Naive thymus-derived CD8-positive, alpha-beta T cell (primary cell): ENCODE measurements at places on chromosomes 2 and 18.

- no peaks in the 10 kb centered on the region for H3K36me3 ChIP-seq
- no peak overlapping the region for H3K27ac ChIP-seq
- no peak overlapping the region for H3K4me3 ChIP-seq
Observed at GRCh38 chr18:61876899-61877298, 15.9 kb downstream of the RNF152 start.

DNA sequence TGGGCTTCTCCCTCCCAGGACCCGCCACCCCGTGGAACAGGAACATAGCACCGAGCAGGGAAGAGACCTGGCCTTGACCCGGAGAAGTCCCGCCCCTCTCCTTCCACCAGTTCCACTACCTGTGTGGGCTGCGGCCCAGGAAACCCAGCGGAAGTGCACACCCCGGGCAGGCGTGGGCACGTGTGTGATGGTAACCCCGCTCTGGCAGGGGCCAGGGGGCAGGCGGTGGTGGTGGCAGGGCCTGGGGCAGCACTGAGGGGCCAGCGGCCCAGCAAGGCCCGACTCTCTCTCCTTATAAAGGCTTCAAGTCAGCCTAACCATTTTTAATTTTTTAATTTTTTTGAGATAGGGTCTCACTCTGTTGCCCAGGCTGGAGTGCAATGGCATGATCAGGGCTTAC lies 129.0 kb upstream of the FAM98A start:
- no peak for DNase-seq
- H3K27me3 ChIP-seq: no peaks in the 10 kb centered on the region
- no peaks in the 10 kb centered on the region for H3K4me1 ChIP-seq
- no peaks in the 10 kb centered on the region for H3K36me3 ChIP-seq

- peak overlapping the region; percentile 57 for H3K27ac ChIP-seq
- no peak overlapping the region for H3K4me3 ChIP-seq
- no peaks in the 10 kb centered on the region for H3K27me3 ChIP-seq
- peaks cover 99% of the 10 kb centered on the region for H3K36me3 ChIP-seq
Observed at GRCh38 chr2:86500325-86501083, 59.3 kb downstream of the KDM3A start.

DNA sequence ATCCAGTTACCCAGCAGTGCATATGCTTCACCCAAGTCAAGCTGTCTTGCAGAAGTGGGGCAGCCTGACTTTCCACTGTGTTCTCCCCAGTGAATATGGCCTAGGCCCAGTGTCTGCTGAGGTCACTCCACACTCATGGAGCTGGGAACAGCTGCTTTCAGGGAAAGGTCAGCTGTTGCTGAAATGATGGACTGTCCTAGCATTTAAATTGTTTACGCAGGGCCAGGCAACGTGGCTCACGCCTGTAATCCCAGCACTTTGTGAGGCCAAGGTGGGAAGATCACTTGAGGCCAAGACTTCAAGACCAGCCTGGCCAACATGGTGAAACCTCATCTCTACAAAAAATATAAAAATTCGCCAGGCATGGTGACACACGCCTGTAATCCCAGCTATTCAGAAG lies 86.5 kb downstream of the LIPG start:
- H3K4me1 ChIP-seq: peaks cover 2% of the 10 kb centered on the region
- H3K27me3 ChIP-seq: peaks cover 4% of the 10 kb centered on the region
- DNase-seq: no peak
- no peaks in the 10 kb centered on the region for H3K36me3 ChIP-seq
- no peak overlapping the region for H3K27ac ChIP-seq

GRCh38 chr2:186959486-186959885 lies 110.5 kb upstream of the ZSWIM2 start:
- no peak overlapping the region for H3K4me3 ChIP-seq
- no peaks in the 10 kb centered on the region for H3K4me1 ChIP-seq
- DNase-seq: no peak
- no peak overlapping the region for H3K27ac ChIP-seq
- H3K27me3 ChIP-seq: no peaks in the 10 kb centered on the region

- peaks cover 27% of the 10 kb centered on the region for H3K4me1 ChIP-seq
- H3K4me3 ChIP-seq: peak overlapping the region; percentile 98
- H3K27me3 ChIP-seq: no peaks in the 10 kb centered on the region
- DNase-seq: no peak
Observed at GRCh38 chr2:201070948-201071478, 458 bp downstream of the HYCC2 start.

- H3K36me3 ChIP-seq: no peaks in the 10 kb centered on the region
- H3K4me1 ChIP-seq: peaks cover 17% of the 10 kb centered on the region
- no peak for DNase-seq
- H3K27ac ChIP-seq: no peak overlapping the region
- H3K27me3 ChIP-seq: peaks cover 20% of the 10 kb centered on the region
Observed at GRCh38 chr2:7405861-7406715, 488.9 kb downstream of the RNF144A start.

DNA sequence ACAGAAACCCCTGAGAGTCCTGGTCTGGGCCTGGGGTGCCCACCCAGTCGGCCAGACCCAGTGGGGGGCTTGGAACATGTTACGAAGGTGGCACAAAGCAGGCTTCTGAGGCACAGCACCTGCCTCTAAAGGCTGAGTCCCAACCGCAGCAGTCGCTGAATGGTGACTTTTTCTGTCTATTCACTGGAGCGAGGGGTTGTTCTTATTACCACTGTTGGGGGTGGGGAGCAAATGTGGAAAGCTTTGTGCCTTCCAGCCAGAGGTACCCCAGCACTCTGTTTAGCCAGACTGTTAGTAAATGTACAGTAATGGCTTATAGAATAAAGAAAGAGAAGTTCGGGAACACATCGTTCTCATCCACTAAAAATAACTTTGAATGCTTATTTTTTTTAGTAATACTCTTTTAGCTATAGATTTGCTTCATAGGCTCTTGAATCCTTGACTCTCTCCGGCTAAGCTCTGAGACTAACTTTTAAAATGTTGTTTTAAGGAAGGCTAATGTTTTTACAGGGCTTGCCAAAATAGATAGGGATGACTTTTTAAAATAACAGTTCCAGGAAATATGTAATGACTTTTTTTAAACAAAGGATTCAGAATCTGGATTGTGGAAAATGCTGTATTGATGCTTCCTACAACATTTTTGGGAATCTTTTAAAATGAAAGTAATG lies 23.4 kb upstream of the PTPN2 start:
- no peak for DNase-seq
- H3K27me3 ChIP-seq: no peaks in the 10 kb centered on the region

- H3K36me3 ChIP-seq: no peaks in the 10 kb centered on the region
- DNase-seq: no peak
- no peak overlapping the region for H3K27ac ChIP-seq
- H3K27me3 ChIP-seq: peaks cover 10% of the 10 kb centered on the region
Observed at GRCh38 chr2:174971868-174972781, 33.1 kb downstream of the CHN1 start.

DNA sequence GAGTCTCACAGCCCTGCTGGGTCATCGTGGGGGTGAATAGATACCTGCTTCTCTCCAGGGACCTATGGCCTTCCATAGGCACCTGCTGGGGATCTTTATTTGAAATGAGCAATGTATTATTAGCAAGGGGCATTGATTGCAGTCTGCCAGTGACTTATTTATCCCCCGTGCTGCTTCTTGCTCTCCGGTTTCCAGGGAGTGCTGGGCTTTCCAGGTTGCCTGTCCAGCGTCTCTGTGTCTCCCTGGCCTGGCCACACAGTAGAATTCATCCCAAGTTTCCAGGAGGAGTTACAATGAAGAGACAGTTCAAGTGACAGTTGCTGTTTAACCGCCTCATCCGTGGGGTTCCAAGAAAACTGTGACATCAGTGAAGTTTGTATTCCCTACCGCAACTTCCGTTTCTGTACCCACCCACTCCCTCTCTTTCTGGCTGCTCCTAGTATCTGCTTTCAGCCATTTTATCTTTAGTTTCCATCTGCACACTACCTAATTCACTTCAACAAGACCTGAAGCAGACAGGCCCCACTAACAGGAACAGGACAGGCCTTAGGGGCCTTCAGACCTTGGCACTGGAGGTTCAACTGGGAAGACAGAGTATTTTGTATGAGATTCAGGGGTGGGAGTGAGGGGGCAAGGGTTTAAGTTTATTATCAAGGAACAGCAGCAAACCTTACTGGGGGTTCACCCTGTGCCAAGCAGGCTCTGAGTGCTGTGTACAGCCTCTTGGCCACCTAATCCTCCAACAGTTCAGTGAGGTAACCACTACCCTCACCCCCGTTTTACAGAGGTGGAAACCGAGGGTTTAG lies 134.8 kb downstream of the PRKCE start:
- no peaks in the 10 kb centered on the region for H3K27me3 ChIP-seq
- H3K4me3 ChIP-seq: no peak overlapping the region
- H3K4me1 ChIP-seq: peaks cover 5% of the 10 kb centered on the region
- H3K36me3 ChIP-seq: no peaks in the 10 kb centered on the region
- no peak overlapping the region for H3K27ac ChIP-seq

DNA sequence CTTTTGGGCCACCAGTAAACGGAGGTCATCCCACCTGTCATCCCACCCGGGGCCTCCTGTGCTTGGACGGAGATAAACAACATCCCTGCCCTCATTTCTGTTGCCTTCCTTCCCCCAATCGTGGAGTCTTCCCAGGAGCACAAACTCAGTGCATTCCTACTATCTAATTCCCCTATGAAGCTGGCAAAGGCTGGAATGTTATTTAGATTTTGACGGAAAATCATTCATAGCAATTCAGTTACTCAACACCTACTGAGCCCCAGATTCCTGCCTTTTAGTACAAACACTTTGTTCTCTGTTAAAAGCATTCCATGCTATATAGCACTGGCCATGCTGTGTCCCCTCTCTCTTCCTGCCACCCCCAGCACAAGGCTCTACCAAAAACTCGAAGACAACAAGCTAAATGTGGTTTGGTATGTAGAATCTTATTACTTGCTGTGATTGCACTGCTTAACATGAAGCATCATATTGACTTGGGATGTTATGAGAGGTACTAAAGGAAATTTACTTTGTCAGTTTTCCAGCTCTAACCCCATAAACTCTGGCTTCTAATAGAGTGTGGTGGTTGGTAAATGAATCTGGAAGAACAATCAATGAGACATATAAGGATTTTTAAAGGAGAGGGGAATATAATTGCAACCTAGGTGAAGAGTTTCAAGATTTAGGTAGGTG lies 32.3 kb upstream of the IMPA2 start:
- peaks cover 9% of the 10 kb centered on the region for H3K4me1 ChIP-seq
- DNase-seq: no peak
- H3K27ac ChIP-seq: peak overlapping the region; percentile 5
- peak overlapping the region; percentile 23 for H3K4me3 ChIP-seq
- H3K27me3 ChIP-seq: no peaks in the 10 kb centered on the region
- no peaks in the 10 kb centered on the region for H3K36me3 ChIP-seq

GRCh38 chr2:134713176-134713575 lies 5.6 kb downstream of the TMEM163 start:
- H3K36me3 ChIP-seq: peaks cover 3% of the 10 kb centered on the region
- DNase-seq: no peak
- H3K27ac ChIP-seq: no peak overlapping the region
- H3K4me1 ChIP-seq: peaks cover 11% of the 10 kb centered on the region
- H3K27me3 ChIP-seq: peaks cover 45% of the 10 kb centered on the region

DNA sequence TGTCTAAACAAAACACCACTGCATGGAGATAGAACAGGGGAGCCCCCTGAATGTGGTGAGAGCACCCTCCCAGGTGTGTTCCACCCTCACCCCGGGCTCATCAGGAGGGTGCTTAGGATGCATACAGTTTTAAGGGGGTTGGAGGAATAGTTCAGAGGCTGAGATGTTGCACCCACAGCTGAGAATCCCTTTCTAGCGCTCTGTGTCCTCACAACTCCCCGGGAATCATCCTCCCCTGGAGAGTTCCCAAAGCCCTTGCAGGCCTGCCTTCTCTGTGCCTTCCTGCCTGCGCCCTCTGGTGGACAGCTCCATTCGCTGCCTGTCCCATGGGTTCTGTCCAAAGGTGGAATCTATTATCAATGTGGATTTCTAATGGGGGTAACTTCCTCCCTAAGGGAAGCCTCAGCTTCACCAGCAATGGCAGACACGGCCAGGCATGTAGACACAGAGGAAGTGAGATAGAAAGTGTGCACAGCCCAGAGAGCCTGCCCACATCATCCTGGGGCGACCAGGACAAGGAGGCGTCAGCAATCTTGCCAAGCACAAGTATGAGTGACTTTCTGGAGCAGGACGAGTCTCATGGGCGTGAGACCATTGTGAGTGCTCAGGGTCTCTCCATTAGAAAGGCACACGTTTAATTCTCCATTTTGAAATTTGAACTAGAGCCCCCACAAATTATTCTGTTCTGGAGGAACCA lies 1.2 kb upstream of the UGT1A5 start:
- peaks cover 40% of the 10 kb centered on the region for H3K27me3 ChIP-seq
- no peaks in the 10 kb centered on the region for H3K36me3 ChIP-seq
- no peak overlapping the region for H3K27ac ChIP-seq
- no peak overlapping the region for H3K4me3 ChIP-seq
- peaks cover 6% of the 10 kb centered on the region for H3K4me1 ChIP-seq
- DNase-seq: peak; percentile 49

DNA sequence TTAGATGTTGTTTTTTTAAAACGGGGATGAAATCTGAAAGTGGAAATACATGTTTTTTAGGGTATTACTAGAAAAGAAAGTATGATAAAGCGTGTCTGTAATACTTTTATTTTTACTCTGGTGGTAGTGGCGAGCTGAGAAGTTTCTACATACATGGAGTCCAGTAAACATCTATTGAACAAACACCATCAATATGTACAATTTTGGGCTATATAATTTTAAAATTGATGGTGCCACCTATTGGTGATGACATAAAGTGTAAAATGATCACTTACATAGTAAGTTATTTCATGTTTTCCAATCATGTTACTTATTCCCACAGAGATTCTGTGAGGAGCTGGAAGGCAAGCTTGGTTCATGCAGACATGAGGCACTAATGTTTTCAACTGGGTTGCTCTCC lies 31.5 kb upstream of the NFE2L2 start:
- peak; percentile 35 for DNase-seq
- no peak overlapping the region for H3K27ac ChIP-seq
- peaks cover 6% of the 10 kb centered on the region for H3K4me1 ChIP-seq
- no peaks in the 10 kb centered on the region for H3K36me3 ChIP-seq
- no peaks in the 10 kb centered on the region for H3K27me3 ChIP-seq

DNA sequence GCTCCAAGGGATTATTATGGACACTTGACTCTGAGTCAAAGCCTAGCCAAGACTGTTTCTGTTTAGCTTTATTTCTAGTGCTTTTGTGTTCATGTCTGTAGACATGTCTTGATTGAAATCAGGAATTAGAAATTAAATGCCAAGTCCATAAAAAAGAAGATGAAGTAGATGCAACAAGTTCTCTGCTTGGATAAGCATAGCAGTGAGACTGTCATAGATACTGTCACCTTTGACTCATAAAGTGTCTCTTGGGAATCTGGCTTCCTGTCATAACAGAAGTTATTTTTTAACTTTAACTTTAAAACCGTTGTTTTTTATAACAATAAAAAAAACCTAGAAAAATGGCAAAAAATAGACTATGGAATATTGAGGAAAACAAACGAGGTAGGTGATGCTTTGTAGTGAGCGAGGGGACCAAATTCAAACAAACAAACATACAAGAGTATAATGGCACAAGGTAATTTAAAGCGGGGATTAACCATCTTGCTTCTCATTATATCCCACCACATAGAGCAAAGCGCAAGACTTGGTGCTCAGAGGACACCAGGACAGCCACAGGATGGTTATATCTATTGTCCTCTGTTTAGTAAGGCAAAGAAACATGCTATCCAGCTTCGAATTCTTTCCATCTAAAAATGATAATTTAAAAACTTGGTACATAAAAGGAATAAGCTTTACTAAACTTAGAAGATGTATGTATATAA lies 64.6 kb downstream of the CD226 start:
- H3K27ac ChIP-seq: no peak overlapping the region
- no peaks in the 10 kb centered on the region for H3K27me3 ChIP-seq
- no peak for DNase-seq

GRCh38 chr18:42287047-42287446 lies 332.0 kb downstream of the PIK3C3 start:
- H3K4me1 ChIP-seq: no peaks in the 10 kb centered on the region
- H3K27me3 ChIP-seq: no peaks in the 10 kb centered on the region
- DNase-seq: no peak
- H3K27ac ChIP-seq: no peak overlapping the region
- H3K4me3 ChIP-seq: no peak overlapping the region
- no peaks in the 10 kb centered on the region for H3K36me3 ChIP-seq
